ENCODE measurements at places on chromosomes 11 and 22.
A peak's percentile ranks its signal among the peaks of the same experiment; 100 is the strongest.

GRCh38 chr11:95592471-95592870 is 197.1 kb downstream of the FAM76B start:
- DNase-seq, result no peak

GRCh38 chr11:69292221-69292648 is 1.7 kb upstream of the MYEOV start:
- peak; percentile 59 for DNase-seq

GRCh38 chr11:19803506-19803998 is 90.9 kb downstream of the NAV2 start:
- DNase-seq, result no peak

GRCh38 chr11:6864438-6864837 is 1.6 kb downstream of the OR10A2 start:
- no peak for DNase-seq

GRCh38 chr11:60860943-60861342 is 5.2 kb upstream of the PTGDR2 start:
- DNase-seq, result no peak

- DNase-seq, result no peak
Observed at GRCh38 chr11:124886476-124886875, 11.2 kb downstream of the ROBO4 start.

DNA sequence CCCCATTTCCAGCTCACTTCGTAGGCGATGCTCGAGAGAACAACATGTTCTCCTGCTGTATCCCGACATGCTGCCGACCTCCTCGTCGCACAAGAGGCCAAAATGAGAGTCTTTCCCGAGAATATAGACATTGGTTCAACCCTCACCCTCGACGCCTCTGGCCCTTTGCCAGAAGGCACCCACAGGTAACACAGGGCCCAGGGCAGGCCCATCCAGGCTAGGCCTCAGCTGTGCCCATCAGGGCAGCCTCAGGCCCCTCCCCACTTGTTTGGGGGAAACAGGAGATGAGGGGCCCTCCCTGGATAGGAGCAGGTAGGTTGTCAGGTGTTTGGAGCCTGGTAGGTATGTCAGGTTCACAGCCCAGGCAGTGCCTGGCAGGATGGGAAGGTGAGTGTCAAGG is 2.7 kb upstream of the RGL4 start:
- DNase-seq, result no peak

DNA sequence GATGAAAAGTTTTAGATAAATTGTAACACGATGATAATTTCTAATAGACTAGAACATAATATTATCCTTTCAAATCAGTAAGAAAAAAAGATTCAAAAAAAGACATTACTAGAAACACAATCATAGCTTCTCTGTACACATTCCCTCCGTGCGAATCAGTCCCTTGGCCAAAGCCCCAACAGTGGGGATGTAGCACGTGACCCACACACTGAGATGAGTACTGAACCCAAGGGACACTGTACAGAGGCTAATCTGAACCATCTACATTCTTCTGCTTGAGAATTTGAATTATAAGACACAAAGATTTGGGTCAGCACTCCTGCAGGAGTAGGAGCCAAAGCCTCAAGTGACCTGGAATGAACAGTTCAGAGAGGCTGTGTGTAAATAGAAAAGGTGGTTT is 353.7 kb downstream of the INSC start:
- DNase-seq, result no peak

DNA sequence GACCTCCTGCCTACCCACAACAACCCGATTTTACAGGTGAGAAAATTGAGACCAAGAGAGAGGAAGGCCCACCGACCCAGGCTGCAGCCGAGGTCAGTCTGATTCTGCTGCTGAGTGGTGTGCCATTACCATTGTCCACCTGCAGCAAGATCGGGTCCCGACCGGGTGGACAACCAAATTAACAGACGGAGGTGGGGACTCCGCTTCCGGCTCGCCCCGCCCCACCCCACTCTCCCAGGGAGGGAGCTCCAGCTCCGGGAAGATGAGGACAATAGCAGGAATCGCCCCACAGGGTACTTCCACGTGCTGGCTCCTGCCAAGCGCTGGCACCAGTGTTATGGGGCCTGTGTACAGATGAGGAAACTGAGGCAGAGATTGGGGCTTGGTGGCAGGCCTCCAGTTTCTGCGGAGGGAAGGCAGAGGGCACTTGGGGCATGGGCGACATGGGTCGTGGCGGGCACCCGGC is 425 bp upstream of the KDELR3 start:
- no peak for DNase-seq

- no peak for DNase-seq
Observed at GRCh38 chr22:19802894-19803735, 42.5 kb downstream of the TBX1 start.

- DNase-seq, result peak; percentile 29
Observed at GRCh38 chr22:27987557-27987956, 68.5 kb upstream of the PITPNB start.

- DNase-seq, result no peak
Observed at GRCh38 chr22:45968003-45968650, 8.8 kb downstream of the WNT7B start.

DNA sequence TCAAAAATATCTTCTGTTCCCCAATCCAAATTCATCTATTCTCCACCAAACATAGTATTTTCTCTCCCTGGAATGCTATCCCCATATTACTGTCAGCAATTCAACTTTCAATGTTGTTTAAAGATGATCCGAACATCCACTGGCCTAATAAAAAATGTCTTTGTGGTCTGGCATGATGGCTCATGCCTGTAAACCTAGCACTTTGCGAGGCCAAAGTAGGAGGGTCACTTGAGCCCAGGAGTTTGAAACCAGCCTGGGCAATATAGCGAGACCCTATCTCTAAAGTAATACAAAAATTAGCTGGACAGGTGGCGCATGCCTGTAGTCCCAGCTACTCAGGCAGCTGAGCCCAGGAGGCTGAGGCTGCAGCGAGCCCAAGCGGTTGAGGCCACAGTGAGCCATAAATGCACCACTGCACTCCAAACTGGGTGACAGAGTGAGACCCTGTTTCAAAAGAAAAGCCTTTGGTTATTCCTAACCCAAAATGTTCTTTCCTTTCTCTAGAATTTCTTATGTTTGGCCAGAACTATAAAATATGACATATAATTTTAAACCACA is 29.8 kb downstream of the SIK3 start:
- DNase-seq, result no peak

GRCh38 chr11:33534575-33534974 is 166.1 kb downstream of the C11orf91 start:
- no peak for DNase-seq

- no peak for DNase-seq
Observed at GRCh38 chr11:107988397-107989158, 20.1 kb upstream of the CUL5 start.

GRCh38 chr11:83723999-83724398 is 437.8 kb upstream of the CCDC90B start:
- peak; percentile 47 for DNase-seq

DNA sequence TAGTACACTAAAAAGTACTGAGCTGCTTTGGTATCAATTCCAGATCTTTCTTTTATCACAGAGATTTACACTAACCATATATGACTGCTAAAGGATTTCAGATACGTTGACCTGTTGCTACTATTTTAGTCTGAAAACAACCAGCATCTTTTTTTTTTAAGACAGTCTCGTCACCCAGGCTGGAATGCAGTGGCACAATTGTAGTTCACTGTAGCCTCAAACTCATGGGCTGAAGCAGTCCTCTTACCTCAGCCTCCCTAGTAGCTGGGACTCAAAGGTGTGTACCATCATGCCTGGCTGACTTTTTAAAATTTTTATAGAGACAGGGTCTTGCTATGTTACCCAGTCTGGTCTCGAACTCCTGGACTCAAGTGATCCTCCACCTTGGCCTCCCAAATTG is 24.2 kb upstream of the L3MBTL2 start:
- no peak for DNase-seq

GRCh38 chr22:46072110-46072881 is 78.0 kb upstream of the PPARA start:
- peak; percentile 56 for DNase-seq

DNA sequence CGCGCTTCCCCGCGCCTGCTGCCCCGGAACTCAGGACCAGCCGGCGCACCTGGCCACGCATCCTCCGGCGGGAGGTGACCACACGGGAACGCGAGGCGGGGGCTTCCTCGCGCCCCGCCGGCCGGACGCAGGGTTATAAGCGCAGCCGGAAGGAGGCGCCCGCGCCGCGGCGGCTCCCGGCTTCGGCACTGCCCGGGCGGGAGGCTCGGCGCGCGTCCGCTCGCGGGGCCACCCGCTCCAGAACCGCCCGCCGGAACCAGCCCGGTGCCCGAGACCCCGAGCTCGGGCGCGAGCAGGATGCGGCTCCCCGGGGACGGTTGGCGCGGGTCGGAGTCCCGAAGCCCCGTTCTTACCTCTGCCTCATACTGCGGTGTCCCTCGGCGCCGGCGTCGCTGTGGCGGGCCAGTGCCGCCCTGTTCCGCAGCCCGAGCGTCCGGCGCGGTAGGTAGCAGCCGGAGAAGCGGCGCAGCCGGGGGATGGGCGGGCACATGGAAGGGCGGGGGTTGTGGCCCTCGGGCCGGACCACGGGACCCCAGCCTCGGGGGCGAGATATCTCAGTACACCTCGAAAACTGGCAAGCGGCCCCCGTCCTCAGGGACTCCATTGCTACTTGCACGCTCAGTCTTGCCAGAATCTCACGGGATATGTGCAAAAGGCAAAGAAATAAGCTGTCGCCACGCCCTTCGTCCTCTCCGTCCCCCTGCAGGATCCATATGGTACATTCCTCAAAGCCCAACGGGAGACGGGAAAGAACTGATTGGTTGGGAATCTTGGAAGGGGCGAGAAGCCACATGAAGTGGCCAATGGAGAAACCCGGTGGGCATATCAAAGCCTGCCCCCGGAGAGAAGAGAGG is 23.1 kb downstream of the MICAL3 start:
- DNase-seq, result peak; percentile 85

- no peak for DNase-seq
Observed at GRCh38 chr11:115126092-115126491, 378.1 kb downstream of the CADM1 start.

GRCh38 chr11:94504689-94505293 is 7.5 kb upstream of the C11orf97 start:
- no peak for DNase-seq

Data from activated CD8-positive, alpha-beta T cell treated with anti-CD3 and anti-CD28 coated beads for 36 hours (primary cell).